Renal cortical epithelial cell (primary cell): ENCODE measurements at places on chromosomes 16 and 17. TPM values are rescaled to one million over a fixed set of nuclear protein-coding genes. Genes with fewer than 3 reads are reported as not detected.

DNA sequence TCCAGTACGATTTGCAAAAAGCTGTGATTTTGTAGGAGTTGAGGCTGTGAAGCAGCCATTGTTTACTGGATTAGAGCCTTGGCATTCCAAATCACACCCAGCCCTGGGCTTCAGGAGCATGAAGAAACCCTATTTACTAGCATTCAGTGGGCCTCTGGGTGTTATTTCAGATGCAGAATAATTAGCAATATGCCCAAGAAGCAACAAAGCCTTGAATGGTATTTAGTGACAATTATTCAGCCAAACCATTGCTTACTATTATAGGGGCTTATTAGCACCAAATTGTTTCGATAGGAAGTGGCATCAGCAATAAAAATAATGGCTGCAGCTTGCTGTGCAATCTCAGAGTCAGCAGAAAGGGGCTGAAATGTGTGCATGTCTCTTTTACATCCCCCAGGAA lies 166.6 kb upstream of the SHISA6 start:
- no peak for DNase-seq

DNA sequence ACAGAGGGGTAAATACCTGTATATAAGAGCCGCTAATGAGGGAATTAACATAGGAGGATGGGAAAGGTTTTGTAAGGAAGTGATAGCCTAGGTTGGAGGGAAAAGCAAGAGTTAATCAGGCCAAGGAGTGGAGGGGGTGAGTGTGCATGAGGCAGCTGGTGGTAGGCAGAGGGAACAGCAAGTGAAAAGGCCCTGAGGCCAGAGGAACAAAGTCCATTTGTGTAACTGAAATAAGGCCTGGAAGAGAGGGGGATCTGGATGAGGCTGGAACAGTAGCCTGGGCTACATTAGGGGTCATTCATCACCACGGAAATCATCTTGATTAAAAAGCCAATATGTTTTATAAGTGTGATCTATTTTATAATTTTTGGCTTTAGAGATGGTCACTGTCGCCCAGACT lies 45.7 kb downstream of the FZD2 start:
- DNase-seq: no peak

GRCh38 chr17:1649844-1650501 lies at the start of gene RILP:
Gene RILP, minus strand, starts transcription at chr17:1649866. Its CDS starts 62 bp downstream, at chr17:1649804.
- peak; percentile 60 for DNase-seq

- DNase-seq: no peak
These were observed 556.6 kb upstream of the SALL1 start for GRCh38 chr16:51707666-51708065.

GRCh38 chr16:53191413-53191812 lies 136.6 kb downstream of the CHD9 start:
- no peak for DNase-seq

- no peak for DNase-seq
These were observed 19.7 kb upstream of the SPPL2C start for GRCh38 chr17:45824901-45825492.

DNA sequence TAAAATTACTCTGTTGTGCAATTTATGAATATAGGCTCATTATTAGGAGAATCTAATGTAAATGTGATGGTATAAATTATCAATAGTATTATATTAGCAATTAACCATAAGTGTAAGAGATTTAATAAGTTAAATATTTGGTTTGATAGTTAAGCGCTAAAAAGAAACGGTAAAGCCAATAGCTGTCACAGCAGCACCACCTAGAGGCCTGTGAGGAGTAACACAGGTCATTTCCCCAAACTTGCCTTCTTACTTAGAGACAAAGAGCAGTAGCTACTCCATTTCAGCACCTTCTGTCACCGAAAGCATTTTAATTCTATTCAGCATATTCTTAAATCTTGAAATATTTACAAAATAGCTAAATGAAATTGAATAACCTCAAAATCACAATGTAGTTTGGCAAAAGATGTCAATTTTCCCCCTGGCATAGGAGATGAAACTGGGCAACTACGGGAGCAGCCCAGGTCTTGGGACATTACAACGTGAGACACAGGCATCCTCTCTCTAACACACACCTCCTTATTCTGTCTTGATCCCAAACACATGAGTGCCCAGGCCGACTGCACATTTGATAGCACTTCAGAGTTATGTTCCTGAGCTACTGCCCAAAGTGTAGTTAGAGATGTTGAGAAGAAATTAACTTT lies 14.3 kb upstream of the DYNLRB2 start:
- peak; percentile 60 for DNase-seq

DNA sequence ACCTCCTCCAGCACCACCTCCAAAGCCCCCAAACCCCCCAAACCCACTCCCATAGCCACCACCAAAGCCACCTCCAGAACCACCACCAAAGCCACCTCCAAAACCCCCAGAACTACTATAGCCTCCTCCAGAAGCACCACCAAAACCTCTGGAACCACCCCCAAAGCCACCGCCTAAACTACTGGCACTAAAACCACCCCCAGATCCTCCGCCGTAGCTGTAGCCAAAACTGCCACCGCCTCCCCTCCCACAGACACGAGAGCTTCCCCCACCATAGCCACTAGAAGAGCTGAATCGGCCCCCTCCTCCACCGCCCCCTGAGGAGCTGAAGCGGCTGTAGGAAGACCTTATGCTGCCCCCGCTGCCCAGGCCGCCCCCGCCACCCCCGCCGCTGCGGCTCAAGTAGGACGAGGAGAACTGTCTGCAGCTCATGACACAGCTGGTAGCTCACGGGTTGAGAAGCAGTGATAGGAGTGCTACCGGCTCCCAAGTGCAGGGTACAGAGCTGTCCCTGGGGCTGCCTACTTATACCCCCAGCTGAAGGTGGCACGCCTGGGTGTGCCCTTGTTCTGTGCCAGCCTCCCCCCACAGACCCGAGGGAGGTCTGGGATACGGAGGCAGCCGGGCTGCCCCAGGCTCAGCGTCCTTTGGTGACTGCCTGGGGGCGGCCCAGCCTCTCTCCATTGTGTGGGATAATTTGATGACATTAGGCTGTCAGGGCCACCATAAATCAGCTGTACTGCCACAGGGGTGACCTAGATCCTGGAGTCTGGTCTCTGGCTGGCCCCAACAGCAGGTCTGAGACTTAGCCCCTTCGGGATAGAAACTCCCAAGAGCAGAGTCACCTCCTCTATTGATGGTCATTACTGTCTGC lies at the start of gene KRT9:
Gene KRT9 (minus strand): TSS at position 499 of the 874 bp plus-strand sequence. CDS start 67 bp downstream, at position 432.
- DNase-seq: no peak

The PRR35 gene
- total RNA-seq: 0.05 TPM in 1 of 2 replicates, not detected in the other

The CNTNAP1 gene
- total RNA-seq: 5.4 and 15.2 TPM in 2 replicates
